ENCODE measurements at places on chromosomes 16 and 17. TPM values are rescaled to one million over a fixed set of nuclear protein-coding genes. Genes with fewer than 3 reads are reported as not detected.

G6PC1 gene
- total RNA-seq, result not detected

DNAAF8 gene
- total RNA-seq, result 0.31 TPM

TPSG1 gene
- total RNA-seq, result 0.45 TPM

TBC1D16 gene
- total RNA-seq, result 46.9 TPM

ZNF652 gene
- 60.9 TPM for total RNA-seq

Data from sciatic nerve (tissue), 2 donors.